ENCODE measurements at places on chromosomes 11 and 22.

- no peak for DNase-seq
Observed at GRCh38 chr11:61730240-61730994, 22.0 kb upstream of the MYRF start.

DNA sequence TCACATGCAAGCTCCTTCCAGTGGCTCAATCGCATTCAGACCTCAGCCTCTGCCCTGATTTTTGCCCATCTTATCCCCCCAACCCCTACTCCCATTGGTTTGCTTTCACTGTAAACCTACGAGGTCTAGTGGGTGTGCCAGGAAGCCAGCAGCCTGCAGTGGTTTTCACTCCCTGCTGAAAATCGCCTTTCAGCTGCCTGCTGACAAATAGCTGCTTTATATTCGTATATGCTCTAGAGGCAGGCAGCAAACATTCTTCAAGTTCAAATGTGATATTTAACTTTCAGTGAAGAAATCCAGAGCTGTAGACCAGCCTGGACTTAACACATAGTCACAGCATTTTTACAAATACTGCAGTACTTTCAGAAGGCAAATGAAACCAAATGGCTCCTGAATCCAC, 92.8 kb upstream of the APOA1 start:
- no peak for DNase-seq

DNA sequence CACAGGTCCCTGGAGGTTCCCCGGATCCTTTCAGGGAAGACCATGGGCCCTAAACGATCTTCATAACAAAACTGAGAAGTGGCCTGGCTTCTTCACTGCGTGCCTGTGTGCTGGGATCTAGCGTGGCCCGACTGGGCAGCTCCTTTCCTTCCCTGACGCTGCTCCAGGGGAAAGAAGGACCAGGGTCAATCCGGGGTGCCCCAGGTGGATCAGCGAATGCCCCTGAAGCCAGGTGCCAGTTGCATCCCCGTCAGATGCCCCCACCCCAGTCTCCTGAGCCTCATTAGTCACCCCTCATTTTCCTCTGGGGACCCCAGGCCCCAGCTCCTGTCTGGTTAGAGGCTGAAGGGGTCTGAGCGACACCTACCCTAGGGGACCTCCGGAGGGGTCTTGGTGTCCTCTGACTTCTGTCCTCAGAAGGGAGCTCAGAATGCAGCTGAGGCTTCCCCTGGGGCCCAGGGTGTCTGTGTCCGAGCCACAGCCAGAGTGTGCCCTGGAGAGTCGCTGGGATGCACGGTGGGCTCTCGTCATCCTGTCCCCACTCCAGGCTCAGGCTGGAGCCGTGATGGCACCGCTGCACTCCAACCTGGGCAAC, 18.7 kb upstream of the MUC6 start:
- DNase-seq: no peak

DNA sequence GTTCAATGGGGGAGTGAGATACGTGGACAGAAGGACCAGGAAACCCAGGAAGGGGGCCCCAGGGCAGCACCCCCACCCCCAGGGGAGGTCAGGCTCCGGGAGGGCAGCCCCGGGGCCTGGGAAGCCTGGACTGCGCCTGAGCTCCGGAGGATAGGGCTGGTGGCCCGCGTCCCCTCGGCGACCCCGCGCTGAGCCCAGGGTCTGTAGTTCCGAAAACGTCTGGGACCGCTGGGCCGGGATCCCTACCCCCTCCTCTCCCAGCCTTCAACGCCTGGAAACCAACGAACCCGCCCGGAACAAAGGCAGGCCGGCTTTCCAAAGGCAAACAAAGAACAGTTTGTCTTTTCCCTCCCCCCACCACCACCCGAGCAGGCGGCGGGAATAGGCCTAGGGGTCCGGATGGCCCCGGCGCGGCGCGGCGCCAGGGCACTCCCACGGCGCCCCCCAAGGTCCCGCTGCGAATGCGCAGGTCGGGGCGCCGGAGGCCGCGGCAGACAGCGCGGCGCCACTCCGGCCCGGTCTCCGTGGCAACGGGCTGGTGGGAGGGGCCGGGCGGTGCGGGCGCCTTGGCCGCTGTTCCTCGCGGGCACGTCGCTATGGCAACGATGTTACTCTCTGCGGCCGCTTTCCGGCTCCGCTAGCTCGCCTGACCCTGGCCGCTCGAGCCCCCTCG, 58.5 kb downstream of the IGLL1 start:
- no peak for DNase-seq

- DNase-seq: peak; percentile 94
Observed at GRCh38 chr11:2768471-2769408, 68.9 kb upstream of the KCNQ1OT1 start.

DNA sequence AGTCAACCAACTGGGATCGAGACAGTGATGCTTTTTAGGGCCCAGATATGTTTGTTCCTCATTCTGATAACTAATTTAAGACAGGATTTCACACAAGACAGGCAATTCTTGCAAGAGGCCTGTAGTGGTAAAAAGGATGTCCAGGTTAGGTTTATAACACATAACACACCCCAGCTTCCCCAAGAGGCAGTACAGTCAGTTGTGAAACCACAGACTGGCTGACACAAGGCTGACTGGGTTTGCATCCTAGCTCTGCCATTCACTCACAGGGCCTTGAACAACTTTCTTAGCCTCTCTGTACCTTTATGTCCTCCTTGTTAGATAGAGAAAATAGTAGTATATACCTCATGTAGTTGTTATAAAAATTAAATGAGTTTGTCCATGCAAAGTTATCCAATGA, 55.0 kb upstream of the PTH start:
- no peak for DNase-seq

DNA sequence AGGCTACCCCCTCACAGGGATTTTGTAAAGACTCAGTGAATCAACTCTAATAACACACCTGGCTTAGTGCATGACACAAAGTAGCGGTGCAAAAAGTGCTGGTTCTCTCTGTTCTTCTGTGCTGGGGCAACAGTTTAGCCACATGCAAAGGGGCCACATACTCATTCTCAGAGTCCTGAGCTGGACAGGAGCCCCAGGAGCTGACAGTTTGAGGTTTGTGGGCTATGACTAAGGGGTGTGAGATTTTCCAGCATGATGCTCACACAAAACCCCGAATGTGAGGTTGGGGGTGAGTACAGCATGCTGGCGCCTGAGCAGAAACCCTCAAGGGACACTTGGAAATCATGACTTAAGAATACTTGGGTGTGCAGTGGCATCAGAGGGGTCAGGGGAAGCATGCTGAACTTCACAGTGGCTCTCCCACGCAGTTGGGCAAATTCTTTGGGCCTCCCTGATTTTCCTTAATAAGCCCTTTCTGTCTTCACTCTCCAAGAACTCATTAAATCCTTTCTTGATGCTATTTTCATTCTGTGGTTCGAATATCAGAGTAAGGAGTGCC, 31.0 kb downstream of the TMPRSS5 start:
- DNase-seq: peak; percentile 94

- no peak for DNase-seq
Observed at GRCh38 chr11:45654231-45655011, 11.0 kb downstream of the CHST1 start.

DNA sequence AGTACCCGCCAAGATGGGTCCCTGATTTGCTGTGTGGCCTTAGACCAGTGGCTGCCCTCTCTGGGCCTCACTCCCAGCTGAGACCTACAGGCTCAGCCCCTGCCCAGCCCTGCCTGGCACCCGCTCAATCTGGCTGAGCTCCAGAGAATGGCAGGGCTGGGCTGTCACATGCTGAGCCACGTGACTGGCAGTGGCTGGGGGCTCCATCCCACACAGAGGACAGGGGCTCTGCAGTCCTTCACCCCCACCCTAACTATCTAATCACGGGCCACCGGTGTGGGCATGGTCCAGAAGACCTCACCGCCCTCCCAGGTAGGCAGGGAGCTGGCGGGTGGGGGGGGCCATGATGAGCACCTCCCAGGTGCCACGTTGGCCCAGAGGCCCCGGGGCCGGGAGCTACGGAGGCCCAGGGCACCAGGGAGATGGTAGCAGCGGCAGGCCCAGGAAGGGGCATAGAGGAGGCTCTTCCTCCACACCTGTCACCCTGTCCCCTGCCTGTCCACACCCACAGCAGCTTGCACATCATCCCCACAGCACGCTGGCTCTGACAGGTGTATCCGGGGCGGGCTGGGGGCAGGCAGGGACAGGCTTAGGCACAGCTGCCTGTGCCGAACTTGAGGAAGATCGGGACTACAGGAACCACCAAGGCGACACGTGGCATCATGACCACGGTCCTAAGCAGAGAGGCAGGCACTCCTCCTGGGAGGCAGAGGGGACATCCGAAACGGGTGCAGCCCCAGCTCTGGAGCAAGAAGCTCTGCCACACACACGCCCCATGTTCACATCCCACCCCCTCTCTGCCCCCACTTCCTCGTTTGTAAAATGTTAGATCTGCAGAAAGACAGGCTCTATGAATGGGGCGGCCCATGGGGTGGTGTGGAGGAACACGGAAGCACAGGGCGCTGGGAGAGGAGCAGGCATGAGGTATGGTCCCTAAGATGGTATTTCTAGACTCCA, 1.5 kb upstream of the ALDH3B1 start:
- no peak for DNase-seq

- DNase-seq: no peak
Observed at GRCh38 chr11:83410605-83411565, 124.7 kb upstream of the CCDC90B start.

- DNase-seq: no peak
Observed at GRCh38 chr11:73322382-73323306, 14.6 kb downstream of the ARHGEF17 start.

DNA sequence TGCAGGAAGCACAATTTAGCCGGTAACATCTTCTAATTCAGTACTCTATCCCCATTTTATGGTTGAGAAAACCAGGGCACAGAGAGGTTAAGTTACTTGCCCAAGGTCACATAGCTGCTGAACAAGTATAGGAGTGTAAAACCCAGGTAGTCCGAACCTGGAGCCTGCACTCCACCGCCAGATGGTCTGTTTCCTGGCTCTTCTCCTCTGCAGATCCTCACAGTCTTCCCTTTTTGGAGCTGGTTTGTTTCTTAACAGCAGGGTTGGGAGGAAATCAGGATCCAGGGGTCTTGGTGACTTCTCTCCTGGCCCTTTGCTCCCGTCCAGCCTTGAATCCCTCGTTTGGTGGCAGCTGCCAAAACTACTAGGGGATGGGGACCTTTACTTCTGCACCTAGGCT, 12.0 kb downstream of the TSPAN18 start:
- no peak for DNase-seq

Measured in vagina (tissue), 2 donors.